Fibroblast of the conjunctiva (primary cell): ENCODE measurements at places on chromosomes 16 and 17.
A peak's percentile ranks its signal among the peaks of the same experiment; 100 is the strongest.

DNA sequence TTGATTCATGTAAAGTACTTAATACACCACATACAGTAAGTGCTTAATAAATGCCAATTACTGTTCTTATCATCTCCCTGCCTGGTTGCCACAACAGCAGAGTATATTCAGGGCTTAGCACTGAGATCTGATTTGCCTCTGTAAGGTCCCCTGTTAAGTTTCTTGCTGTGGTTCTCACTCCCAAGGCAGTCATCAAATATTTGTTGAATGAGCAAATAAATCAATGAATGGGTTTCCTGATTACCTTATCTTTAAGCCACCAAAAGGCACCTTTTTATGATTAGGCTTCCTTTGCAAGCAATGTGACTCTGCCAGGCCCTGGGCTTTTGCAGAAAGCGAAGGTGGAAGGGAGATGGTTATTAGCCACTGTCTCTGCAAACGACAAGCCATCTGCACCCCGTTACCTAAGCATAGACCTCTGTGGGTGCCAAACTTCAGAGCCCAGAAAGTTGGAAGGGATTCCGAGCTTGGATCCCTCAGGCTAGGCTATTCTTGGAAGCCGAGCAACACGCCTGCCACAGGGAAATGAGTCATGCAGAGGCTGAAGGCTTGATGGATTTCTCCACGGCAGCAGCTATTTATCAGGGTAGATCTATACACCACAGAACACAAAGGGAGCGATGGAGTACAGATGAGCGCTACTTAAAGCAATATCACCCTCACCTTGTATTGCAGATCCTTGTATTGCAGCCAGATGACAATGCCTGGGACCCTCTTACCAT lies 102.0 kb downstream of the GRIN2A start:
- peak; percentile 59 for DNase-seq

DNA sequence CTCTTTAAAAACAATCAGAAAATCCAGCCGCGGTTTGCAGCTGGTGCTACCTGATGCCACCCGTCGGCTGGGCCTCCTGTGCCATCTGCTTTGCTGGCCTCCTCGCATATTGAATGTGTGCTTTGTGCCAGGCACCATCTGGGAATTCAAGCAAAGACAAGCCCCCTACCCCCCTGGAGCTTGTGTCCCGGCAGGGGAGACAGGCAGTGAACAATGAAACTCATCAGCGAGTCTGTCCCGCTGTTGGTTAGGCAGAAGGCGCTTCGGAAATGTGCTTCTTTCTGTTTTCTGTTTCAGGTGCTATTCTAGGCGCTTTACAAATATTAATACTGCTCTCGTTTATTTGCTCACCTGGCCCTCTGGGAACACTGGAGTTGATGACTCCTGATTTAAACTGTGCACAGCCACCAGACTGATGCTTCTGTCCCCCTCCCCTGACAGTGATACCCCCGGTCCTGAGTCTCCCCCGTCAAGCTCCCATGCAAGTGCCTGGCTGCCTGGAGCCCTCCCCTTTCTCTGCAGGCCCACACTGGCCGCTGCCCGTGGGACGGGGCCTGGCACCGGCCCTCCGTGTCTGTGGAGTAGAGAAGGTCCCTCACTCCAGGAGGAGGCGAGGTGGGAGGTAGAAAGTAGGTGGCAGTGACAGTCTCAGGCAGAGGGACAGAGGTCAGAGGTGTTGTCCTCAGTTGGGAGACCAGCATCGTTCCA lies 126.1 kb upstream of the PLCG2 start:
- no peak for DNase-seq

DNA sequence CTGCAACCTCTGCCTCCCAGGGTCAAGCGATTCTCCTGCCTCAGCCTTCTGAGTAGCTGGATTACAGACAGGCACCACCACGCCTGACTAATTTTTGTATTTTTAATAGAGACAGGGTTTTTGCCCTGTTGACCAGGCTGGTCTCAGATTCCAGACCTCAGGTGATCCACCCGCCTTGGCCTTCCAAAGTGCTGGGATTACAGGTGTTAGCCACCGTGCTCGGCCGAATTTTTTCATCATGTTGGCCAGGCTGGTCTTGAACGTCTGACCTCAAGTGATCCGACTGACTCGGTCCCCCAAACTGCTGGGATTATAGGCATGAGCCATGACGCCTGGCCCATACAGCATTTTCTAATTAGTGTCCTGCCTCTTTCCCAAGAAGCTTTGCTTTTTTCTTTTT lies 52.7 kb upstream of the ADORA2B start:
- DNase-seq = no peak

- DNase-seq = no peak
Observed at GRCh38 chr17:3750926-3751325, 27.2 kb downstream of the HASPIN start.

DNA sequence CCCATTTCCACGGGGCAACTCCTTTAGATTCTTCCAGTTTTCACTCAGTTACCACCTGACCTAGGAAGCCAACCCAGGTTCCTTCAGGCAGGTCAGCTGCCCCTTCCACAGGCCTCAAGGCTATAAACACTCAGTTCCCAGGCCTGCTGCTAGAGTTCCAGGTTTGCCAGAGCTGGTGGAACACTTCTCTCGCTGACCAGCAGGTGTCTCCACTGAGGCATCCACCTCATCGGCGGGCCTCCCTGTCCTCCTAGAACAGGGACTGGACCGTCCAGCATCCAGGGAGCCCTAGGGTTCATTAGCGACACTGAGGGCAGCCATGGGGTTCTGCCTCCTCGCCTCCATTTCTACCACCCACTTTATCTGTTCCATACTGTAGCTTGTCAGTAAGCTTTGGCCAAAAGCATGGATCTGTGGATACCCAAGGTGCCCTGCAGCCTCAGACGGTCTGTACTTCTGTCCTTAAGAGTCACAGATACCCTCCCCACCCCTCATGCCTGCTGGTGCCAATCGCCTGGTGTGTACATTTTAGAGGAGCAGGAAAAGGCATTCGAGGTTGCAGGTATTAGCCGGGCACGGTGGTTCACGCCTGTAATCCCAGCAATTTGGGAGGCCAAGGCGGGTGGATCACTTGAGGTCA lies 29.0 kb downstream of the PIMREG start:
- peak; percentile 37 for DNase-seq

DNA sequence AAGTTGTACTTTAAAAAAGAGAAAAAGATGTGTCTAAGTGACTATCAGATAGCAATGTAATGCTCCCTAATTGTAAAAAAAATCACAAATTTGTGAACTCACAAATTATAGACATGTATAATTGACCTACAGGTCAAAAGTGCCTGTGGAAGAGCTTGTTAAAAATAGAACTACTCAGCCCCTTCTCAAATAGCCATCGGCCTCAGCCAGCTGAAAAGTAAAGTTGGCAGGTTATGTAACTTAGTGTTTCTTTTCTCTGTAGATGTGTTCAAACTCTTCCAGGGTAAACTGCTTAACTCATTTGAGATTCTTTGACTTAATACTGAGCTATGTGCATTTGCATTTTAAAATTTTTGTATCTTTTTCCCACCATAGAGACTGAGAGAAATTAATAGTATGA lies 13.3 kb downstream of the AKTIP start:
- DNase-seq = no peak

GRCh38 chr17:35617505-35617904 lies 30.4 kb downstream of the AP2B1 start:
- no peak for DNase-seq

DNA sequence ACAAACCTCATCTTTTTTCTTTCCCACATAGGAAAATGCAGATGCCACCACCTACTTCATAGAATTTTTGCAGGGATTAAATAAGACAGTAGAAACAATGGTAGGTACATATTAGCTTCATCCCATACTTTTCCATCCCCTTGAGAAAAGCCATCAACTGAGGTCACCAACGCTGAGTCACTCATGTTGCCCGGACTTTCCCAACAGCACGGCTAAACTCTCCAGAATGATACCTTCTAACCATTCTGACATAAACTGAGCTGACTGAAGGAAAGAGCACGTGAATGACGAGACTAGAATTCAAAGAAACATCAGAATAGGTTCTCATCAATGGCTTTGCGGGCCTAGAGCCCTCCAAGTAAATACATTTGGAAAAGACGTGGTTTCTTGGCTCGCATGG lies 146.0 kb upstream of the RCVRN start:
- DNase-seq = no peak

DNA sequence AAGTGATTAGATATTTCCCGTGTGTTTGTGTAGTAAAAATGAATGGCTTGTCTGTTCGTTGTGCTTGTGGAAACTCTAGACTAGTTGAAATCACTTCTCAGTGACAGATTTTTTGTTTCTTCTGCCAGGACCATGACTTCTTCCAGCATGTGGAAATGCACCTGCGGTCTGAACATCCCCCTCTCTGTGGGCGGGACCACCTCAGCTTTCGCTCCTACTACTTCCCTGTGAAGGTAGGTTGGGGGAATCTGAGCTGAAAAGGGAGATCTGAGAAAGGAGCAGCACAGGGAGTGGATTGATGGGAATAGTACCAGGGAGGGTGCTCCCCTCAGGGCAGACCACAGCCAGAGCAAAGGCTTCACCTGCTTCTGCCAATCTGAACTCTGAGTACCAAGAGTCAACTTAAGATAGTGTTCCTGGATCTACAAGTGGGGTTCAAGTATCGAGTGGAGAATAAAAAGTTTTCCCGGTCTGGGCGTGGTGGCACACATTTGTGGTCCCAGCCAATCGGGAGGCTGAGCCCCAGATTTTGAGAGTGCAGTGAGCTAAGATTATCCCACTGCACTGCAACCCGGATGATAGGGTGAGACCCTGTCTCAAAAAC lies 47.5 kb downstream of the SF3B3 start:
- no peak for DNase-seq

- DNase-seq = no peak
Observed at GRCh38 chr16:8924214-8924613, 39.5 kb downstream of the USP7 start.

DNA sequence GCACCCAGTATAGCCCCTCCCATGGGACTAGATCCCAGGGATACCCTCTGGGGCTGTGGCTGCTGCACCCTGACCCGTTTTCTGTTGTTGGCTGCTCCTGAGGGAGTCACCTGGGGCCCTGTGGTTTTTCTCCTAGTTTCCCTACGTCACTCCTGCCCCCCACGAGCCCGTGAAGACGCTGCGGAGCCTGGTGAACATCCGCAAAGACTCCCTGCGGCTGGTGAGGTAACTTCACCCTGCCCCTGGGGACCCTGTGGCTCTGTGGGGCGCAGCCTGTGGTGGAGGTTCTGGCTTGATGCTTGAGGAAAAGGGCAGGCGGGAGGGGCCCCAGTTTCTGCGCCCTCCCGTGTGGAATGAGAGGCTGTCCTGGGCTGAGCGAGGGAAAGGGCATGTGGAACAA lies 27.2 kb downstream of the MGRN1 start:
- no peak for DNase-seq
